ENCODE measurements at places on chromosomes 7 and 10.

- DNase-seq, result no peak
Observed at GRCh38 chr7:98163704-98164494, 47.3 kb upstream of the BHLHA15 start.

GRCh38 chr7:80726666-80727065, 88.2 kb downstream of the CD36 start:
- DNase-seq, result no peak

GRCh38 chr10:79468841-79469585, 23.6 kb upstream of the ZCCHC24 start:
- DNase-seq, result no peak

- DNase-seq, result peak; percentile 93
Observed at GRCh38 chr10:43348511-43349312, 22.7 kb upstream of the FXYD4 start.

GRCh38 chr10:10817609-10818008, 200.1 kb upstream of the CELF2 start:
- DNase-seq, result no peak

DNA sequence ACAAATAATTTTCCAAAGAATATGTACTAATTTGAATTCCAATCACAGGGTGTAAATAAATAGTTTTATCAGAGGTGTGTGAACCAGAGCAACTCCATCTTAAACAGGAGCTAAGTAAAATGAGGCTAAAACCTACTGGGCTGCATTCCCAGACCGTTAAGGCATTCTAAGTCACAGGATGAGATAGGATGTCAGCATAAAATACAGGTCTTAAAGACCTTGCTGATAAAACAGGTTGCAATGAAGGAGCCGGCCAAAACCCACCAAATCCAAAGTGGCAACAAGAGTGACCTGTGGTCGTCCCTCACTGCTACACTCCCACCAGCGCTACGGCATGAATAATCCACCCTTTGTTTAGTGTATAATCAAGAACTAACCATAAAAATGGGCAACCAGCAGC, 291.7 kb upstream of the SEMA3D start:
- no peak for DNase-seq

GRCh38 chr10:77552252-77552651, 85.4 kb downstream of the KCNMA1 start:
- DNase-seq, result no peak

DNA sequence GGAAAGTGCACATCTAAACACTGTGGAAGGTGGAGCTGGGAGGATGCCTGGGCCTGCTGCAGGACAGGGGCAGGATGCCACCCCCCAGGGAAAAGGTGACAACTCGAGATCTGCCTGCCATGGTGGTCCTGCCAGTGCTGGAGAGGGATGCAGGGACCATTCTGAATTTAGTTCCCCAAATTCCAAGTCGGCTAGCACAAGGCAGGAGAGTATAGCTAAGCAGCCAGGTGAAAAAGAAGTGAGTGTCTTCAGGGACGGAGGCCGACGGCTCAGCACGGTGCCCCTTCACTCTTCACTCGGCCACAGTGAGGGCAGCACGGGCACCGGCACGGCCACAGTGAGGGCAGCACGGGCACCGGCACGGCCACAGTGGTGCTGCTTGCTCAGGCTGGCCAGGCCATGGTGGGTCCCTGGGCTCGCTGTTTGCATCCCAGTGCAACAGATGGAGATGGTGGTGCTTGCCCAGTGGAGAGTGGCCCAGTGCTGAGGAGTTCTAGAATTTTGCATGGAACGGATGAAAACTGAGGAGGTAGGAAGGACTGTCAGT, 161.3 kb upstream of the SHH start:
- DNase-seq, result no peak

GRCh38 chr7:33040803-33041516, 21.6 kb downstream of the NT5C3A start:
- DNase-seq, result peak; percentile 77

- DNase-seq, result no peak
Observed at GRCh38 chr7:142607351-142607750, 141.9 kb upstream of the PRSS1 start.

GRCh38 chr7:148693651-148694050, 5.1 kb upstream of the CUL1 start:
- DNase-seq, result no peak

- DNase-seq, result no peak
Observed at GRCh38 chr7:95845007-95845406, 72.7 kb downstream of the DYNC1I1 start.

DNA sequence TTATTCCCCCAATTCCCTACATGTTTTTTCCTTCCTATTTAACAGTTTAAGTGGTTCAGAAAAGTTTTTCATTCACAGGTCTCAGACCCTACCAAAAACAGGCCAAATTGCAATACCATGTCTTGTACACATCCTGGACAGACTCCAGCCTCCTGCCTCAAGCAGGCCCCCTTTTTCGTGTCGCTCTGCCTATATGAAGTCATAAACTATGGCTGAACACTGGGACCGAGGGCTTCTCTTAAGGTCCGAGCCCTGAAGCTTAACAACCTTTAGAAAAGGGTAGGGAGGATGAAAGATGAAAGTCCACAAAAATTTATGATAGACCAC, 1.4 kb downstream of the FBXW4 start:
- no peak for DNase-seq

DNA sequence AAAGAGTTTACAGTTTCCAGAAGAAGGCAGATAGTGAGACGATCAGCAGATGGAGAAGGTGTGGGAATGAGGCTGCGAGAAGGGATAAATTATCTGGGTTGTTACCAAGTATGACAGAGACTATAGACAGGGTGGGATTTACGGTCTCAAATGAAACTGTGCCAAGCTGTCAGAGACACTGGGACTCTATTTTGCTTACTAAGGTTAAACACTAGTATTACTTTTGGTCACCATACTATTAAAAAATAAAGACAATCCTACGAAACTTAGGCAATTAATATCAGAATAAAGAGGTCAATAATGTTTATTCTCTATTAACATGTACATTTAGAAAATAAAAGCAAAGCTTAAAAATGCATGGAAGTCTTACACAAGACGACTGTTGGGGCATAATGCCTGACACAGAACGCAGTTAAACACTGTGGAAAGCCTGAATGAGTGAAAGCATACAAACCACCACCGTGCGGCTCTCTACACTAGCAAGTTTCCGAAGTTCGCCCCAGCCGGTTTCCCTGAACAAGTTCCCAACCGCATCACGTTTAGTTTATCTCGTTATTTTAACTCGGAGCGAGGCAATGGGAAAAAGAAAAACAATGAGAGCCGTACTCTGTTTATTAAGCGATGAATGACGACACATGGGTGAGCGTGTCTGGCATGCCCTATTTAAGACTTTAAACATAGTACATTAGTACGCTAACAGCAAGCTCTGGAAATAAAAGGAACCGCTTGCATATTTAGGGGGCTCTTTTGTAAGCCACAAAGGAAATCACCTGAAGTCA, 909 bp upstream of the CC2D2B start:
- DNase-seq, result peak; percentile 35

- peak; percentile 35 for DNase-seq
Observed at GRCh38 chr10:114631666-114632417, 26.2 kb downstream of the ABLIM1 start.

DNA sequence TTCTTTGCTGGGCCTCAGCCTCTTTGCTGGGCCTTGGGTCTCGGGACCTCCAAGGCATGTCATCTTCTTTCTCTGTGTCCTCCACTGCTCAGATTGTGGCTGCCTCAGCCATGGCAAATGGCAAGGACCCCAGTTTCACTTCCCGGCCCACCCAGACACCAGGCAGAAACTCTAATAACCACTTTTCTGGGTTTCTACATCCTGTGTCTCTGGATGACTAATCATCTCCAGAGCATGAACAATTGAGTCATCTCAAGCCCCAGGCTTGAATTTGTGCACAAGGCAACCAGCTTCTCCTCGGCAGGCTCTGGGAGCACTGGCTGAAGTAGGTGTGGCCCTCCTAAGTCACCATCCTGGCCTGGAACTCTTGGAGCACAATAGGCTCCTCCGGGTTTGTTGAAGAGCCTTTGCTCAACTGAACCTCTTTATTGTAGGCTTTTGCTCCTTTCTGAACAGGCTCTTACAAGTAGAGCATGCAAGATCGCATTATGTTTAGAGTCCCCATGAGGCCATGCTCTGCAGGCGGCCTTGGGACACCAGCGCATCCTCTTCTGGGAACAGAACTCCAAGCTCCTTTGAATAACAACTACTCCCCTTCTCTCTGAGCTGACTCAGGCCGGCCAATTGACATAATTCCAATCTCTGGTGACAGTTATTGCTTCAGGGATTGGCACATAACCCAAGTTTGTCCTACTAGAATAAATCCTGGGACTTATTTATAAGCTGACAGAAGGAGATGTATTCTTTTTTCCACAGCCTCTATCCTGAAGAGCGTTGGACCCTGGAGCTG, 218.1 kb downstream of the WDR11 start:
- DNase-seq, result no peak

GRCh38 chr10:57798830-57799229, 468.9 kb downstream of the IPMK start:
- no peak for DNase-seq

GRCh38 chr10:78513330-78513729, 479.7 kb downstream of the RPS24 start:
- no peak for DNase-seq

DNA sequence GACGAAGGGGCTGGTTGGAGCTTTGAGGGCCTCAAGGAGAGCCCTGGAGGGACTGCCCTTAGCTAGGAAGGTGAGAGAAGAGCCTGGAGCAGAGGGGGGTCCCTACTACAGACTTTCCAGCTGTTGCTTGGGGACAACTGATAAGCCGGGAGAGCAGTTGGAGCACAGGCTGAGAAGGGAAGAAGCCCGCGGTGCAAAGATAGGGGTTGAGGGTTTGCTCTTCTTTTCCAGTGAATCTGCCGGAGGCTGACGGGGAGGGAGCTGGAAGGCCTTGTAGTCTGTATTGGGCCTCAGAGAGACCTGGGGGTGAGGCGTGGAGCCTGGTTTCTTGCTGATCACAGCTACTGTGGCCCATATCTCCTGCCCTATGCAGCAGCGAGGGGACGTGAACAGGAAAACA, 23.7 kb downstream of the CYP26A1 start:
- DNase-seq, result no peak

GRCh38 chr10:97823734-97824133, 25.9 kb upstream of the GOLGA7B start:
- no peak for DNase-seq

GRCh38 chr7:25662841-25663800, 434.8 kb upstream of the NPVF start:
- no peak for DNase-seq

DNA sequence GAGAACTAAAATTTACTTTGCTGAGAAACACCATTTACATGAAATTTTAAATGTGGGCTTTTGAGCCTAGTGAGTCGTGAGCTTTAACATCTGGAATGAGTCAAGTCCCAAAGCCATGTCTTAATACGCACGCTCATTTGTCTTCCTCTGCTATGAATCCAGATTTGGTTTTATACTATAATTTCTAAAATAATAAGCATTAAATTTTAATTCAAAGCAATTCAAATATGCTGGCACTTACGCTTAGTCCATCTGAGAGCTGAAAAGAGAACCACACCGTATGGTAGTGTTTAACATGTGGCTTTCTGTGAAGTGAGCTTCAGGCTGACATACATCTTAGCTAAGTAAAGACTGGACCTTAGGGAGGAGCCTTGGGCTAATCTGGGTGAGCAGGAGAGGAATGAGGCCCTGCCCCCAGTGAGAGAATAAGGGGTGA, 52.2 kb downstream of the CUBN start:
- no peak for DNase-seq

DNA sequence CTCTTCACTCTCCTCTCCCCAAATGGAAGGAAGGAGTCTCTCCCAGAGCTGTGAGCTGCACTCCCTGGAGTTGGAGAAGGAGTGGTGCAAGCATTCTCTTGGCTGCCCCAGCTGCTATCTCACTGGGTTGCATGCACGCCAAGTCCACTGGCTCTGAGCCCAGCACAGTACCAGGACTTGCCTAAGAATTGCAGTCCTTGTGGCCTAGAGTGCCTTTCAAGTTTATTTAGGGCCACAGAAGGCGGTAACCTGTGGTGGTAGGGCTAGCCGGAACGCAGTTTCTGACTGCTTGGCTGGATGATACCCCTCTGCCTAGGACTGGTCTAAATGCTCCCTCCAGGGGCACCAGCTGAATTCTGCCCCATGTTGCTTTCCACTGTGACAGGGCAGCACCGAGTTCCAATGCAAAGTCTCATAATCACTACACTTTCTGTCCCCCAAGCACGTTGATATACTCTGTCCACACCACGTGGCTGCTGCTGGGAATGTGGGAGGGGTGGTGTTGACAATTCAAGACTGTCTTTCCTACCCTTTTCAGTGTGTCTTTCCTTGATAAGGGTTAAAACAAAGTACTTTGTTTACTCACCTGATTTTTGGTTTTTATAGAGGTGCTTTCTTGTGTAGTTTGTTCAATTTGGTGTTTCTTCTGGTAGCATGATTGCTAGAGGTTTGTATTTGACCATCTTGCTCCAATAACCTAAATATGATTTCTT, 57.0 kb downstream of the PHTF2 start:
- no peak for DNase-seq

- no peak for DNase-seq
Observed at GRCh38 chr10:47325303-47326291, 3.3 kb downstream of the GDF2 start.

DNA sequence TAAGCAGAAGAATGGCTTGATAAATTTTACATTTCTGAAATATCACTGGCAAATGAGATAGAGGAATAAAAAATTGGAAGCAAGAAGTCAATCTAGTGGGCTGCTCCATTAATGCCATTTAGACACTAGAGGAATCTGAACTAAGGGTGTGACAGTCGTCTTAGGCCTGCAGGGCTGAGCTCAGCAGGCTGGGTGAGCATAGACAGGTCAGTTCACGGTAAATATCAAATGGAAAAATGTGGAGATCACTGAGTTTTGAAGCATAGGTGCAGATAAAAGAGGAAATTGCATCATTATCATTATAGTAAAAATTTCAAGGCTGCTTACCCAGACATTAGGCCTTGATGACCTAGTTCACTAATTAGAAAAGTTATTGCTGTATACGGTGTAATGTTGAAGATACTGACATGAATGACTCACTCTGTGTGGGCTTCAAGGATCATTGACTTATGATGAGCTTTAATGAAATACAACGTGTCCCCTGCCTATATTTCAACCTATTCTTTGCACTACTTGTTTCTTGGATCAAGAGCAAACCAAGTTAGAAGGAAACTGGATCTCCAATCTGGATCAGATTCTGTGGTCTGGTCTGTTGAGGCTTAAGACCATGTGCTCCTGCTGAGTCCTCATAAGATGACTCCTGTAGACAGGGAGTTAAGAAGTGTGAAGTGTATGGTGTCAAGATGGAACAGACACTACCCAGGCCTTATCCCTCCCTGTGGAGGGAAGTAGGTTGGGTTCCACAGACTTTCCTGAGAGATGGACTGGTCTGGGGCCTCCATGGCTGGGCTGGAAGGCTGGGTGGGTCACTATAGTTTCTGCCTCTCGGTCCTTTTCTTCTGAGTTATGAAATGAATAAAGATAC, 3.6 kb downstream of the OR2F2 start:
- DNase-seq, result no peak

GRCh38 chr10:22316286-22317075, at the start of gene COMMD3:
COMMD3 (plus strand) TSS chr10:22316388; CDS start chr10:22316418, 30 bp downstream.
- DNase-seq, result peak; percentile 84
